ENCODE measurements at places on chromosomes 3 and 15.
A peak's percentile ranks its signal among the peaks of the same experiment; 100 is the strongest.

DNA sequence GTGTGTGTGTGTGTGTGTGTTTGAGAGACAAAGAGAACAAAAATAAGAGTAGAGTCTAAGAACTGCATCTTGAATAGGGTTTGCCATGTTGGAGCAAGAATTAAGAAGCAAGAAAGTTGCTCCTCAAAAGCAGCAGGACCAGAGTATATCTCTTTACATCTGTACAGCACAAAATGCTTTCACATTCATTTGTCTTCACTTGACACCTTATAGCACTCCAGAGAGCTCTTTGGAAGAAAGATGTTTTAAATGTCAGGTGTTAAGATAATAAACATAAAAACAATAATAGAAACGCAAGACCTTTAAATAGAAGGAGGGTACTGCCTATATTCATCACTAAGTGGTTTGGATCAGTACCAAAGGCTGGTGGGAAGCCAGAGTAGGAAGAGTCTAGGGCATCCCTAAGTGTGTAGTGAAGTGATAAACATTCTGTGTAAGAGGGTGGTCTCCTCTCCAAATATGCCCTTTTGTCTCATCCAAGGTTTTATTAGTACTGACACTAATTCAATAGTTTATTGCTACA, 19.1 kb upstream of the LSAMP start:
- DNase-seq: no peak

GRCh38 chr3:188001926-188002325, 152.0 kb upstream of the LPP start:
- DNase-seq: no peak

- no peak for DNase-seq
Measured at GRCh38 chr15:25022233-25022632, 67.4 kb downstream of the SNRPN start.

DNA sequence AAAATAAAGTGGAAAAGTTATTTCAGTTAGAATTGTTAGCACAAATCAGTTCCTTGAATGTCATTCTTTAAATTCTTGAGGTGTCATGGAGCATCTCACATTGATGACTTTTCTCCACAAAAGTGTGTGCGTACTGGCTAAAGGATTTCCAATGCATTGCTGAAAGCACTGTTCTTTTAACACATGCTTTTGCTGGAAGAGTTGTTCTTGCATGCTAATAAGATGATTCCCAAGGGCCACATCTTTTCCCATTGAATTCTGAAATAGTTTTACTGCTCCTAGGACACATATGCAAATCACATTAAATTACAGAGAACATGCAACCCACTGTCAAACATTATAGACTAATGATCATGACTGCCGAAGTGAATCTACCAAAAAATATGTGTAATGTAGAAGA, 516.3 kb upstream of the CADM2 start:
- DNase-seq: no peak

GRCh38 chr3:116154389-116154788, 290.9 kb downstream of the LSAMP start:
- no peak for DNase-seq

DNA sequence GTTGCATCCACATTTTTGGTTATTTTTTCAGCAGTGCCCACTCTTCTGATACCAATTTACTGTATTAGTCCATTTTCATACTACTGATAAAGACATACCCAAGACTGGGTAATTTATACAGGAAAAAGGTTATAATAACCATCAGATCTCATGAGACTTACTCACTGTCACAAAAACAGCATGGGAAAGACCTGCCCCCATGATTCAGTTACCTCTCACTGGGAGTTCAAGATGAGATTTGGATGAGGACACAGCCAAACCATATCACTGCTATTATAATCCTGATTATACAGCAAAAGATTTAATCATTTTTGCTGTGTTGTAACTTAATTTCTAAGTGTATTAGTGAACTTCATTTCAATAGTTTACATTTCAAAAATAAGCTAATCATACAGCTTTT, 6.6 kb downstream of the ZBED2 start:
- no peak for DNase-seq

DNA sequence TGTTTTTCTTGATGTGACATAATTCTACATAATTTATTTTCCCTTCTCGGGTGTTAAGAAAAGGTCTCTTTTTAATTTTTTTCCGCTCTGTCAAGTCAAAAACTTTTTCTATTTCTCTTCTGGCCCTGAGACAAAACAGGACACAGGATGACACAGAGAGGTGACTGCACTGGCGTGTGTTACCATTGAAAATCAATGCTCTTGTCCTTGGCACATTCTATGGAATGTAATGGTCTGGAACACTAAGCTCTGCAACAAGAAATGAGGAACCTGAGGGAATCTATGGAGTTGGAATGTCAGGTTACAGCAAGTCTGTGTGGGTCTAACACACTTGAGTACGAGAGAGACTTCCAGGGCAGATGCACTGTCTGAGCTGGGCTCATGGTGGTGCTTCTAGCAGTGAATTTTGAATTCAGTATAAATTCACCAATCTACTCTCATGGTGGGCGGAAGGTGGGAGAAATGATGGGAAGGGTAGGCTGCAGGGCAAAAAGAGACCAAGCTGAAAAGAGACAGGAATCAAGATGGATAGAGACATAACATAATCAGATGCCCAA, 508.3 kb downstream of the TUSC7 start:
- DNase-seq: peak; percentile 40

DNA sequence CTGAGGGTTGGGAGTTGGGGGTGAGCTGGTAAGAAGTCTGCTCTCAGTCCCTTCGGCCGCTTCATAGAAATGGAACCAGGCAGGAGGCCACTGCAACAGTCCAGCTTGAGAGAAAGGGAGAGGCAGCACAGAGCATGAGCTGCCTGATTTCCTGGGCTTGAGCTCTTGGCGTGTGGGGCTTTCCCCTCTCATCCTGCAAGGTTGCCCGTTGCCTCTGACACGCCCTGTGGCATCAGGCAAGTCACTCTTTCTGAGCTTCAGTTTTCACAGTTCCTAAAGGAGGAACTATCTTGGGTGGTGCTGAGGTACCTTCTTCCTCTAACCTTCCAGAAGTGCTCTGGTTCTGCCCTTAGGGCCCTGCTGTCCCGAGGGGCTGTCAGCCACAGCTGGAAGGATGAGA, 4.9 kb downstream of the MESP2 start:
- DNase-seq: no peak

- no peak for DNase-seq
Measured at GRCh38 chr3:58203541-58203940, 7.2 kb downstream of the DNASE1L3 start.

GRCh38 chr15:51172193-51172592, 77.5 kb upstream of the TNFAIP8L3 start:
- no peak for DNase-seq

DNA sequence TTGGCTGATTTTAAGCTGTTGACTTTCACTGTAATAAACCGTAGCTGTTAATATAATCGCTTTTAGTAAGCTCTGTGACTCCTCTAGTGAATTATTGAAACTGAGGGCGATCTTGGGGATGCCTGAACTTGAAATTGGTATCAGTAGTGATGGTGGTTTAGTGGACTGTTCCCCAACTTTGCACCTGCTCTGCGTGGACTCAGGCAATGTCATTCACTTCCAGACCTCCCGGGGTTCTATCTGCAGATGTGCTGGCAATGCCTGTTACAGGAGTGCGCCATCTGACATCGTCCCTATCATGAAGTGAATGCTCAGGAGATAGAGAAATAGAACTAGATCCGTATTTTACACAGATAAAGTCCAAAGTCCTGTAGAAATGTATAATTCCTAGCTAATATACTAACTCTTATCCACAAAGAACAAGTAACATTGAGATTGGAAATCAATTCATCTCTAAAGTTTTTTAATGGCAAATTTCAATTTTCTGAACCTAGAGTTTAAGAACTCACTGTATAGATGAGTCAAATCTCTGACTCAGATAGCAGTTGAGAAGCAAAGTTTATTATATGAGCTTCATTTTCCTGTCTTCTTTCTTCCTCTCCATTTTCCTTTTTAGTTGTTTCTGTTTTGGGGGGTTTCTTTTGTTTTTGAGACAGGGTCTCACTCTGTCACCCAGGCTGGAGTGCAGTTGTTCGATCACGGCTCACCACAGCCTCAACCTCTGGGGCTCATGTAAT, 51.8 kb downstream of the HEG1 start:
- no peak for DNase-seq

- no peak for DNase-seq
Measured at GRCh38 chr3:70040386-70040785, 40.9 kb downstream of the SAMMSON start.

DNA sequence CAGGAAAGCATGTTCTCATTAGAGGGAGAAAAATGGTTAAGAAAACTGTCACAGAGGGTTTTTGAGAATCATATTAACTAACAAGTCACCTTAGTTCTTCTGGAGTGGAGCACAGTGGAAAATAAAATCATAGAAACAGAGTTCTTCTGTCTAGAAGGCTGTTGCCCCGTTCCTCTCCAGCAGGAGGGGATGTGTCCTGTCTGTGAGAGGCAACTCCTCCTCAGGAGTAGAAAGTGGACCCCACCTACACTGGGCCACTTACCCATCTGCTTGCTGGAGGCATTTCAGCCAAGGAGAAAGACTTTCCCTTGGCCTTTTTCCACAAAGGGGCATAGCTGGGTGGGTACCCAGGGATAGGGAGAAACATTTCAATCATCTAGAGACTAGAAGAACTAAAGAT, 106.6 kb downstream of the SSR3 start:
- no peak for DNase-seq

DNA sequence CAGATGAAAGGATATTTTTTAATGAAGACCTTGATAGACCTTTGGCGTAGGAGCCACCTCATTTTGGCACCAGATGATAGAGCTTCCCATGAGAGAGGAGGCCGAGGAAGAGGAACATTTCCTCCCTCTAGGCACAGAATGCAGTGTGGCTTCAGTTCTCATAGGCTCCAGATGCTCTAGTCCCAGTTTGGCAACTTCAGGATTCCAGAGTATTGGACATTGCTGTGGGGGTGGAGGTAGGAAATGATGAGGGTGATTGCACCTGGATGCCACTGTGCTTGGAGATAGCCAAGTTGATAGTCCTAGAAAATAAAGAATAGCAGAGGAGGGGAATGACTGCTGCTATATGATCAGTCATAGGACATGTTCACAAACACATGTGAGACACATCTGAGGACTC, 58.3 kb upstream of the KY start:
- no peak for DNase-seq

- no peak for DNase-seq
Measured at GRCh38 chr15:89936051-89936785, 23.5 kb upstream of the ARPIN start.

DNA sequence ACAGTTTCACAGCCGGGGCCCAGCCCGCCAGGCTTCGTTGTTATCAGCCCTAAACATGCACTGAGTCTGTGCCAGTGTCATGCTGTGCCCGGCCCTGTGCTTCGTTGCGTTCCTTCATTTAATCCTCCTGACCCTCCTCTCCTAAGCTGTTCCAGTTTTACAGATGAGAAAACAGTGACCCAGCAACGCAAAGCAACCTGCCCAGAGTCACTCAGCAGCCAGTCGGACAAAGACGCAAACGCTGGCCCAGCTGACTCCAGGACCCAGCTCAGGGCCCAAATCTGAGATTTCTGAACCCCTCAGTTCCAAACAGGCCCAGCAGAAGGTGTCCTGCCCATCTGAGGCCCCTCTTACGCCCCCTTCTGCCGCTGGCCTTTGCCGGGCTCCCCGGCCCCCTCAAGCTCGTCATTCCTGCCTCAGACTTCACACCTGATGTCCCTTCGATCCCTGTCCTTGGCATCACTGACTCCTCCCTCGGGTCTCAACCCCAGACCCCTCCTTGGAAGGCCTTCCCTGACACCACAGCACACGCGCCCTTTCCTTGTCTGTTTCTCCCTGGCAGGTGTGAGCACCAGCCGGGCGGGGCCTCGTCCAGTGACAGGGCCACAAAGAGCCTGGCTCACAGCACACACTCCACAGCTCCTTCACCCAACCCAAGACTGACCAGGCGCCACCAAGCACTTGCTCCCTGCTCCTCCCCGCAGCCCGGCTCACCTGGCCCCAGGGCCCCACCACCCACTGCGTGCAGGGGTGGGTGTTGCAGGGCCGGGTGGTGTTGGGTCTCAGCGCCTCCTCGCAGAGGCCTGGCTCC, 48.1 kb downstream of the ADAMTS7 start:
- DNase-seq: no peak

- no peak for DNase-seq
Measured at GRCh38 chr3:15610082-15610759, 8.7 kb downstream of the BTD start.

- no peak for DNase-seq
Measured at GRCh38 chr3:38411591-38411990, 42.1 kb upstream of the ACVR2B start.

GRCh38 chr3:169327546-169328356, 335.8 kb downstream of the MECOM start:
- DNase-seq: no peak

DNA sequence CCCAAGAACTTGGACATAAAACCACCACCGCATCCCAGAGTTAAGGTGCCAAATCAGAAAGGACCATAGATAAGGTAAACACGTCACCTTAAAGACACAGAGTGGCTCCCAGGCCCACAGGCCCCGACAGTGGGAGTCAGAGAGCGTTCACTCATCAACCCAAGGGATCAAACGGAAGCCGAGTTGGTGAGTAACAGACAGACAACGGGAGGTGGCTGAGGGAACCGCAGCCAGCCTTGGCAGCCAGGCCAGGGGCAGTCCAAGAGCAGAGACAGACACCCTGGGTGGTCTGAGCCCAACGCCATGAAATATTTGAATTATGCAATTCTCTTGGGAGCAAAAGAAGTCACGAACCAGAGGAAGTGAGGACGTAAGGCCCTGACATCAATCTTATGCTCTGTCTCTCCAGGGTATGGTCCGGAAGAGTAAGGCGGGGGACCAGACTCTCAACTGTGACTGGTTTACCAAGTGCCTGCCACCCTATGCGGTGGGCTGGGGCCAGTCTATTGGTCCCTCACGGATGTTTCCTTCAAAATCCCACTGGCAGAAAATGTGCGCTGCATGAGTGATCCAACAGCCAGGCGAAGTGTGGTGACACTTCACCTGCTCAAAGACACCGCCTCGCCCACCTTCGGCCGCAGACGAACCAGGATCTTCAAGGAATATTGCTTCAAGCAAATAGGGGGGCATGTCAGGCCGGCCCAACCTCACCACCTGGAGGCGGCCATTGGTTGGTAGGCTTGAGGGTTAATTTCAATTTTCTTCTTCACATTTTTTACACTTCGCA, 34.3 kb downstream of the TMEM44 start:
- no peak for DNase-seq

DNA sequence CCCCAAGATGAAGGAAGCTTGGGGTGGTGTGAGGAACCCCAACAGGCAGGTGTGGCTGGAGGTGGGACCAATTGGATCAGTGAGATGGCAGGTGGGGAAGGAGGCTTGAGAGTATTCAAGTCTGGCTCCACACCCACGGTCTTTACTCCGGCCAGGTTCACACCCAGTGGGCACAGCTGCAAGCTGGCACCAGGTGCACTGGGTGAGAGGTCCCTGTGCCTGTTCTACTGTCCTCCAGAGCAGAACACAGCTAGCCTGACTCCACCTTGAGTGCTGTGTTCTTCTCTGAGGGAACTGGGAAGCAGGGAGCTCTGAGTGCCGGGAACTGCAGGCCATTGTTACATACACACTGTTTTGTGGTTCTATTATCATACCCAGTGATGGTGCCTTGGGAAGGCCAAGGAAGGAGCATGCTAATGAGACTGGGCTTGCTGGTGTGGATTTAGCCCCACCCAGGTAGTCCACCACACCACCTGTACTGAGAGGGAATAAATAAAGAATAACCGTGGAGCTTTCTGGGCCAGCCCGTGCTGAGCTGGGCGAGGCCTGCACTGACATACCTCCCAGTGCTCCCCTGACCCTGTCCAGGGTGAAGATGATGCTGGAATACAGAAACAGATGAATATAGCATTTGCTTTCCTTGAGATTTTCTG, 93.4 kb downstream of the ABHD5 start:
- no peak for DNase-seq

- DNase-seq: peak; percentile 56
Measured at GRCh38 chr15:37891766-37892368, 42.6 kb upstream of the TMCO5A start.

- DNase-seq: no peak
Measured at GRCh38 chr3:71684757-71685386, 40.3 kb downstream of the EIF4E3 start.
